ENCODE measurements at places on chromosomes 2 and 18.

DNA sequence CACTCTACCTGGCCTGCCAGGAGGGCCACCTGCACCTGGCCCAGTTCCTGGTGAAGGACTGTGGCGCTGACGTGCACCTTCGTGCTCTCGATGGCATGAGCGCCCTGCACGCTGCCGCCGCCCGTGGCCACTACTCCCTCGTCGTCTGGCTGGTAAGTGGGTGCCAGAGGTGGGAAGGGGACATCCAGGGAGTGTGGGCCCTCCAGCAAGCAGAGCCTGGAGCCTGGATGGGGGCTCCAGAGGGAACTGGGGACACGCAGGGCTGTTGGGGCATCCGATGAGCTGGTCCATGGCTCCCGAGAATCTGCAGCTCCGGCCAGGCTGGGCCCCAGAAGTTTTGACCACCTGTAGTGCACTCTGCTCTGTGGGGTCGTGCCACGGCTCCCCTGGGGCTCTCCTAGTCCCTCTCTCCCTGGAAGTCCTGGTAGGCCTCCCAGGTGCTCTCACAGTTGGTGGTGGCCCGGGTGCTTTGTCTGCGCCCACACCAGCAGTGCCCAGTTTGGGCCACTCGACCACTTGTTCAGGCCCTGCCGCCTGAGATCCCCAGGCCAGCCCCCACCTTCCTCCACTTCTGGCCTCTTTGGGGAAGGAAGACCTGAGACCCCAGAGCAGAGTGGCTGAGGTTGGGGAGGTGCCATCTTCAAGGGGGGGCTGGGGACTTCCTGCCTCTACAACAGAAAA, 4.7 kb downstream of the ESPNL start:
- peak; percentile 53 for DNase-seq

GRCh38 chr2:160918906-160919503, 241.2 kb upstream of the TANK start:
- peak; percentile 62 for DNase-seq

DNA sequence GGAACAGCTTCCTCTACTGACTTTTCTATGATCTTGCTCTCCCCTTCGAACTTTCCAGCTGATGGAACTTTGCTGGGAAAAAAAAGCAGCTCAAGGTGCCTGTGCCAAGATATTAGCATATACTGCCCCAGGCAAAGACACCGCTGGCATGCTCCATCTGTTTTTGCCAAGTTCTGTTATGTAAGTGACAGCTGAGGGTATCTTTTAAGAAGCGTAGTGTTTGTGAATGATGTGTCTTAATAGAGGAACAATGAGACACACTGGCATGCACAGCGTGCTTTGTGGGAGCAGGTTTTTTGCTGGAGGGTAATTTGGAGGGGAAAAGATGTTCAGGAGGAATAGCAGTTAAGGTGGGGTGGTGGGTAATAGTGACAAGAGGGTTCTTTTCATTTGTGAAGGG, 47.8 kb downstream of the SLC4A3 start:
- no peak for DNase-seq

- DNase-seq: no peak
These were observed 38.6 kb downstream of the SS18 start for GRCh38 chr18:26051843-26052242.

GRCh38 chr2:8394131-8394530, 287.7 kb upstream of the ID2 start:
- no peak for DNase-seq

- DNase-seq: peak; percentile 43
These were observed 188.5 kb upstream of the HDAC4 start for GRCh38 chr2:239589270-239589825.

DNA sequence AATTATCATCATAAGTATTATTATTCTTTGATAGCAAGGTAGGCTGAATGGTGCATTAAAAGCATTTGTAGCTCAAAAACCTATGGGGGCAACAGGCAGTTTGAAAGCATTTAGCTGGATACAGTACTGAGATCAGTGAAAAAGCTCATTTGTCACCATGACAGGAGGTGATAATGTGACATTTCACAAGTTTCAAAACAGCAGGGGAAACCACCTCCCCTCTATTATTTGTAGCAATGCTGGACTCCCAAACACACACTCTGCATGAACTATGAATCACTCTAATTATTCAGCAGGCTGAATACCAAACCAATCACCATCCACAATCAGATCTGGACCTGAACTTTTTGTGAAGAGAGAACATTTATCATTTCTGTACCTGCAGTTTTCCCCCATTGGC, 63.4 kb downstream of the MYO5B start:
- DNase-seq: no peak

DNA sequence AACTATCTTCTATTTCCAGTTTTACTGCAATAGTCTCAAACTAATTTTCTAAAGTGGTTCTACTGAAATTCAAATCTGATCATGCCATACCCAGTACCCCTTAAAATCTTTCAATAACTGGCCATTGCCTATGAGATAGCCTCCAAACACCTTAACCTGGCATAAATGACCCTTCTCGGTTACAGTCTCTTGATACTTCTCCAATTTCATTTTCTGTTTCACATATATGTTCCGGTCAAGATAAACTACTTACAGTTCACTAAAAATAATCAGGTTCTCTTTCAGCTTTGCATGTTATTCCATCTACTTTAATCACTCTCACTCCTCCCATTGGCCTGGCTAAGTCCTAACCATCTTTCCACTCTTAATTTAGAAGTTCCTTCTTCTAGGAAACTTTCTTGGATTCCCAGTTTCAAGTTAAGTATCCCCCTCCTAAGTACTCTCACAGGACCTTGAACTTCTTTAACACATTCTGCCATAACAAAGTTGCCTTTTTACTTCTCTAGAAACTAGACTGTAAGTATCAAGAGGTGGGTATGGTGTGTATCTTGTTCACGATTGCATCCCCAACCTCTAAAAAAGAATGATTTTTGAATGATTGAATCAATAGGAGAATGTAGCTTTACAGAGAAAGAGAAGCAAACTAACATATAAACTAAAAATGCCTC, 110.2 kb upstream of the RBBP8 start:
- no peak for DNase-seq

Measured in sciatic nerve (tissue), 2 donors.